IPS-NIHi11 (cell line): ENCODE measurements at places on chromosomes 7 and 10.

DNA sequence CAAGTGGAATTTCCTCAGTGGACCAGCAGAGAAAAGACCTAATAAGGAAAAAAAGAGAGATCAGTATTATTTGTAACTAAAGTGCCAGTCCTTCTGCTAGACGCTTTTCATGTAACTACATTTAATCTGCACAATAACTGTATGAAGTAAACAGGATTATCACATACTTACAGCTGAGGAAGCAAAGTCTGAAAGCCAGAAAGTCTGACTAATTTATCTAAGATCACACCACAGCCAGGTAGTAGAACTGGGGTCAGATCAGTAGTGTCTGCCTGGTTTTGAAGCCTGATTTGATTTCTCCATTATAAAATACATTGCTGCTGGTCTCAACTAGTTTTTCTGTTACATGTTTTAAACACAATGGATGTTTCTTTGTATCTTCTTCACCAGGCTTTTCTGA, 69.2 kb downstream of the PODXL start:
- DNase-seq, result no peak

DNA sequence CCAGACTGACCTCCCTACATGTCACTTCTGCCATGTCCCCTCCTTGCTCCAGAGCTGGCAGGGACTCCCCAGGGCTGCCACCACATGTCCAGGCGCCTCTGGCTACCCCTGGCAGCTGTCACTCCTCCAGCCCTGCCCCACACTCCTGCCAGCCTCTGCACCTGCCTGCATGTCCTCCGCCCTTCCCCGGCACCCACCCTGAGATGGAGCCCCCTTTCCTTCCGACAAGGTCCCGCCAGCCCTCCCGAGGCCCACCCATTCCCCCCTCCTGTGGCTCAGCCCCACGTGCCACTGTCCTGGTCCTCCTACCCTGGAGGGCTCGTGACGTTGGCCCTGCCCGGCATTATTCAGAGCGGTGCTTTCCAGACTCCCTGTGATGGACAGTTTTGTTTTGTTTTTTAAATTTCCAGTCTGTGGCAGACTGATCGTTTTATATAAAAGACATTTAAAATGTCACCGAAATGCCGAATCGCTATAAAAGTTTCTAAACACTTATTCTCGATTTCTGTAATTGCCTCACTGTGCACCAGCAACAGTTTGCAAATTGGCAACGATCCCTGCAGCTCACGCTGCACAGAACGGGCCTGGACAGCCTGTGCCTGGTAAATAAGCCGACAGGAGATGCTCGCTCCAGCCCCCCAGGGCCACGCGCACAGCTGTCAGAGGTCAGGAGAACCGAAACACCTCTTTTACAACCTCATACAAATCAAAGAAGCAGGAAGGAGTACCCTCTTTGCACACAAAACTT, 111.1 kb upstream of the SH2B2 start:
- no peak for DNase-seq

DNA sequence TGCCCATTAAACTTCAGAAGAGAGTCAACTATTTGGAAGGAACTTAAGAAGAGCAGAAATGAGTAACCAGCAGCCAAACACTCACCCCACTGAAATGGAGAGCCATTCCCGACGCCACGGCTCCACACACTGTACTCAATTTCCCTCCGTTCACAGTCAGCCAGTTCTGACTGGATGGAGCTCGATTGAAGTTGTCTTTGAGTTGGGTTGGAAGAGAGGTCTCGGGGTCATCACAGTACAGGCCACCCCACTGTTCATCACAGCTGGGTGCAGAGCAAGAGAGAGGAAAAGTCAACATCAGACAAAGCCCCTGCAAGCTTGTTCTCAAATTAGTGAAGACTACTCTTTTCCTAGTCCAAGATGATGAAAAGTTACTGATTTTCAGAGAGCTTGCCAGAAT, 75.9 kb upstream of the SLC26A5 start:
- DNase-seq, result peak; percentile 17

DNA sequence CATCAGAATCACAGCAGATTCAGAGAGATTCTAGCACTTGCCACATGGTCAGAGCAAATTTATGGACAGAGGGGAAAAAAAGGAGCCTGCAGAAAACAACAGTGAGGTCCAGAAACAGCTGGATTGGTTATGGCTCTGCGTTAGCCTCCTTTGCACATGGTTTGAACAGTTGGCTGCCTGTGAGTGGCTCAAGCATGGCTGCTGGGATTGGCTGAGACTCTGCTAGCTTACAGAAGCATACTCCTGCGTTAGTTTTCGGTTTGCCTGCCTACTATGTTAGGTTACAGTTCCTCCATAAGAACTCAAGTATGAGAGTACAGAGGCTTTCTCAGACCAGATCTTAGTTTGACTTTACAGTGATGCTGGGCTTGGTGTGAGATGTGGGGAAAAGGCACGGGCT, 80.7 kb upstream of the WDR11 start:
- DNase-seq, result no peak

GRCh38 chr10:120336911-120337540, 120.0 kb upstream of the PLPP4 start:
- peak; percentile 58 for DNase-seq

- DNase-seq, result no peak
These were observed 75.9 kb downstream of the FAM204A start for GRCh38 chr10:118266098-118266748.

GRCh38 chr7:5667391-5667790, 114.1 kb downstream of the RNF216 start:
- DNase-seq, result no peak

GRCh38 chr7:116249969-116250553, 39.7 kb downstream of the TES start:
- peak; percentile 51 for DNase-seq

DNA sequence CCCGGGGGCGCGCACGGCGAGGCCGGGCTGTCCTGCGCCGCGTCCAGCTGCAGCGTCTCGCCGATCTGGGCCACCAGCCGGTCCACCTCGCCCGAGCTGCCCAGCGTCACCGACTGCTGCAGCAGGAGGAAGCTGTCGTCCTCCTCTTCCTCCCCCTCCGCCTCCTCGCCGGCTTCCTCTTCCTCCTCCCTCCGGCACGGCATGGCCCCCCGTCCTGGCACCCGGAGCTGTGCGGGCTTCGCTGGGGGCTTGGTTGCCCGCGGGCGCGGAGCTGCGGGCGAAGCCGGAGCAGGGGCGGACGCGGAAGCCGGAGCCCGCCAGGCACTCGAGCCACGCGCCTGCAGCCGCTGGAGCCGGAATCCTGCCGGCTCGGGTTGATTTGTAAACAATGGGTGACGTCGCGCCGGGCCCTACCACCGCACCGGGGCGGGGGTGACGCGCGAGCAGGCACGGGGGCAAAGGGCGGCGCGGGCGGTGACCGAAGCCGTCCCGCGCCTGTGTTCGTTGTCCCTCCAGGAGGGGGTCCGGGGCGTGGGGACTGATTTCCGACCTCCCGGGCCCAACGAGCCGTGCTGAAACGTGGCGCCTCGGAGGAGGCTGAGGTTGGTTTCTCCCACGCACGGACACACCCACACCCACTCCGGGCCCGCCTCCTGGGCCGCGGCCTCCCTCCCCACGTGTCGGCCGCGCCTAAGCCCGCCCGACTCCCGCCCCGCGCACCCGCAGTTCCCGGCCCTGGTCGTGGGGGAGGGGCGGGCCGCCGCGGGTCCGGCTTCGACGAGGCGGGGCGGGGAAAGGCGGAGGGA, at the start of gene FRAT2:
Gene FRAT2 (minus strand): TSS at position 360 of the 806 bp plus-strand sequence. CDS start 157 bp downstream, at position 203.
- DNase-seq, result peak; percentile 92

- DNase-seq, result no peak
These were observed 160.8 kb downstream of the CREB5 start for GRCh38 chr7:28573059-28573553.

- DNase-seq, result peak; percentile 46
These were observed 462.8 kb upstream of the ZWINT start for GRCh38 chr10:56823849-56824248.

DNA sequence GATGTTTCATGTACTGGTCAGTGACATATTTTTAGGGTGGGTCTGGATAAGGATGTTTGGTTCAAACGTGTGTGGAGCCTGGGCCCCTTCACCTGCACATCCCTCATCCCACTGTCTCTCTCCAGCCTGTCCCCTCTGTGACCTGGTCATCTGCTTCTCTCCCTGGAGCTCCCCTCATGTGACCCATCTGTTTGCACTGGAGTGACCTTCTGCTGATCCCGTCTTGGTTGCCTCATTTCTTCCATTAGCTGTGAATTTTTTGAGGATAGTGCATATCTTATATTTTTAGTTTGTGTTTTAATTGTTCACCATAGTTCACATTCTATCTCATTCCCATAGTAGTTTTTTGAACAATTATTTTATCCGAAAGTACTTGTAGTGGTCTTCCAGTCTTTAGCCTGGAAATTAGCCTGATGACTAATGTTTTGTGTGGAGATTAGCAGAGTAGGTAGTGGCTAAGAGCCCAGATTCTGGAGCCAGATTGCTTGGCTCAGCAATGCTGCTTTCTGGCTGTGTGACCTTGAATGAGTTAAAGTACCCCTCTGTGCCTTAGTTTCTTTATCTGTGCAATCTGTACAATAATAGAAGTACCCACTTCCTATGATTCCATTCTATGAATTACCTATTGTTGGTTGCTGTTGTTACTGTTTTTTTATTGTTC, 224.5 kb downstream of the LRMDA start:
- no peak for DNase-seq

DNA sequence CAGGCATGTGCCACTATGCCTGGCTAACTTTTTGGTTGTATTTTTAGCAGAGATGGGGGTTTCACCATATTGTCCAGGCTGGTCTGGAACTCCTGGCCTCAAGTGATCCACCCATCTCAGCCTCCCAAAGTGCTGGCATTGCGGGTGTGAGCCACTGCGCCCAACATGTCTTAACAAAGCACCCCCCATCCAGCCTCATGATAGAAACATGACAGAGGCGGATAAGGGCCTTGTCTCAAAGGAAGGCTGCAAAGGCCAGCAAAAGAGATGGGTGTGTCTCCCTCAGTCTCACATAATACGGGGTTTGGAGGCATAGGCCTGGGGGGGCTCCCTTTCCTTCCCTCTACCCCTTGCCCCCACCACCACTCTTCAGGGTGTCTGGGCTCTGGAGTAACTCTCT, 93.2 kb downstream of the SH3PXD2A start:
- no peak for DNase-seq

GRCh38 chr10:59047957-59048618, 128.4 kb upstream of the PHYHIPL start:
- DNase-seq, result no peak

- DNase-seq, result no peak
These were observed 30.8 kb downstream of the LSMEM1 start for GRCh38 chr7:112511451-112512202.

DNA sequence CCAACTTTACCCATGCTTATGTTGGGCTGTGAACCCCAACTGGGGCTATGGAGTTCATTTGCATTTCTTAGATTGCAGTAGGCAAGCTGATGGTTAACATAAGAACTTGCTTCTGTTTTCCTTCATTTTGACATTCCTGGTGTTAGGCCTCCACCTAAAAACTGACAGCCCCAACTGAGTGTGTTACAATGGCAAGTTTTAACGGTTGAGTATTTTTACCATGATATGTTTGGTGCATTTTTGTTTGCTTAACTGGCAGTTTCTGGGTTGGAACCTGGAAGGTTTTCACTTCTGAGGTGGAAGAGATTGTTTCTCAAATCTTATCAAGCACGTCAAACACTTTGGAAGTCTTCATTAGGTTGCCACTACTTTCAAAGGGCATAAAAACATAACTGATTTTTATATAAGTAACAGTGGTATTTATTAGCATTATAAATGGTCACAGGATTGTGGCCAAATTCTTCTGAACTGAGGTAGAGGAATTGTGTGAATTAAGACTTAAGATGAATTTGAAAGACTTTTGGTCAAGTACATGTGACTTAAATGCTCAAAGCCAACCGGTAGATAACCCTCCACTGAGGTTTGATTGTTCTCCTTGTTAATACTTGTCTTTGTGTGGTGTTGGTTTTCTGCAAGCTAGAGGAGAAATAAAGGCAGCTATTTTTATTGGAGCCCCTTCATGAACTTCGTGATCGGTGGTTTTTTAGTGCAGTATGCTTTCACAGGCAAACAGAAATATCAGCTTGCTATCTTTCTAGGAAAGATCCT, 2.8 kb downstream of the BMI1 start:
- no peak for DNase-seq

DNA sequence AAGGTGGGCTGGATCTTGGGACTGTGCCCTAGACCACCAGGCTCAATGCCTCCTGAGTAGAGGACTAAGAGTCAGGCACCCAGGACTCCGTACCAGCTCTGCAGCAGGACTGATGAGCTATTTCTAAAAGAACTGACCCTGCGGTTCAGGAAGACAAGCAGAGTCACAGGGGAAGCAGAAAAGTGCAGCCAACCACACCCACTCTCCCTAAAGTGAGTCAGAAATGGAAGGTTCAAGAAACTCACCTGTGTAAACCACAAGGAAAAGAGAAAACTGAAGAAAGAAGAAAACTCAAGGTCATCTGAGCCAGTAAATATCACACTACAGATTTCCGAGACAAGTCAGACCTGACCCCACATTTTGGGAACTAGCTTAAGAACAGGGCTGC, 2.5 kb downstream of the PARP12 start:
- DNase-seq, result no peak

DNA sequence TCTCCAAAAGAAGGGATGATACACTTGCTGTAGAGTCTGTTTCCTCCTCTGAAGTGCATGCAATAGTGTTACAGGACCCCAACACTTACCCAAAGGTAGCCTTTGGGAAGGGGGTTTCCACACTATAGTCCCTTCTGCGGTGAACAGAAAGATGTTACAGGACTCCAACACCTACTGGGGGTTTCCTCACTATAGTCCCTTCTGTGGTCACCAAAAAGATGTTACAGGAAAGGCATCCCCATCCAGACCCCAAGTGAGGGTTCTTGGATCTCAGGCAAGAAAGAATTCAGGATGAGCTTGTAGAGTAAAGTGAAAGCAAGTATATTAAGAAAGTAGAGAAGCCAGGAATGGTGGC, 69.2 kb upstream of the PIK3CG start:
- no peak for DNase-seq

GRCh38 chr7:156020566-156020965, 208.3 kb upstream of the SHH start:
- DNase-seq, result no peak

DNA sequence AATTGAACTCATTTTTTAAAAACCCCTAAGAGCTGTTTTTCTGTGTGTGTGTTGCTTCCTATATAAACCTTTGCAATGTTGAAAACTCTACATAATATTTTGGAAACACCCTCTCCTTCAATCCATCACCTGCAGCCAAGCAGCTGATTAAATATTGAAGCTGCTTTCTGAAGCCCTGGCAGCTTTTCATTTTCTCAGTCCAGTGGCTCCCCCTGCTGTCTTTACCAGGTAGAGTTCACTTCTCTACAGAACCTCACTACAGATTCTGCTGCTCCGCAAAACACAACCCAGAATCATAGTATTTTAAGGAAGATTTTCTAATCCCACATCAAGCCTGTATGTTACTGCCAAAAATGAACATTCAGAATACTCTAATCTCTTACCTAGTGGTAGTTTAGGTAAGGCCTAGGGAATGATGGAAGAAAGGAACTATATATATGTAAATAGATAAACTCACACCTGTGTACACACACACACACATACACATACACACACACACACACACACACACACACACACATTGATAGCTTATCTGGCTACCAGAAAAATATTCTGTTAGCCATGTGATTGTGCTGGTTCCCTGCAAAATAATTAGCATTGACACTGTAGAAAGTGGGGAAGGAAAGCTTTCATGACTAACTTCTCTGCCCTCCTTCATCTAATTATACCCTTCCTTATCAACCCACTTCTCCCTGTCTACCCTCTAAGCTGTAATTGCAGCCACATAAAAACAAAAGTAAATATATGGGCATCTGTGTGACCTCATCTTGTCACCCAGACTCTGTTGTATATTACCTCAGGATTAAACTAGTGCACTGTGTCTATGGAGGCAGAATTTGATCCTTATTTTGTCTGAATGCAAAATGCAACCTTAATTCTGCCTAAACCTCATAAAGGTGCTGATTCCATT, 229.5 kb upstream of the FZD1 start:
- peak; percentile 37 for DNase-seq
